ENCODE measurements at places on chromosomes 16 and 17. TPM values are rescaled to one million over a fixed set of nuclear protein-coding genes. Genes with fewer than 3 reads are reported as not detected.

DNA sequence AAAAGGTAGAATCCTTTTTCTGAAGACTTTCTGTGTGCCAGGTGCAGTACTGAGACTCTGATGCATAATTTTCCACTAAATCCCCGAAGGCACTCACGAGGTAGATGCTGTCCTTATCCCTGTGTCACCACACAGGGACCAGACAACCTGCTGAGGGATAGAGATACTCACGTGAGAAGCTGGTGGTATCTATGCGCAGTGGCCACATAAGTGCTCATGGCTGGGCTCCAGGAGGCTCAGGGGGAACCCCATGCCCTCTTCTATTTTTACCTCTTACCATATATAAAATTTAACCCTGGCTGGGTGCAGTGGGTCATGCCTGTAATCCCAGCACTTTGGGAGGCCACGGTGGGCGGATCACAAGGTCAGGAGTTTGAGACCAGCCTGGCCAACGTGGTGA is 38.3 kb downstream of the NT5M start:
- no peak for DNase-seq

DNA sequence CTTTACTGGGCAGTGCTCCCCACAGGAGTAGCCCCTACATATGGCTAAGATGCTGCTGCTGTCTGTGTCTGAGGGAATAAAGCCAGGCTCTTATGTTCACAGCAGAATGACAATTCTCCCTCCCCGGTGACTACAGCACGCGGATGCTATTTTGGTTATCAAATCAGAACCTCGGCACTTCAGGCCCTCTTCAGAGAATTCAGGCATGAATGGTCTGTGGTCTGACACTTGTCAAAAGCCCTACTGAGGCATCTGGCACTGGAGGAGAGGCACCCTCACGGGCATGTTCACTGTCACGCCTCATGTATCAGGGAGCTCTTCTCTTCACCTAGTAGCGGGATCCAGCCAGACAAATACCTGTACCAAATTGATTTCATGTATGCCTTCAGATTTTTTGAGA is 30.4 kb downstream of the KIAA0513 start:
- no peak for DNase-seq

GRCh38 chr17:74334393-74335039 is 8.5 kb downstream of the KIF19 start:
- no peak for DNase-seq

- peak; percentile 38 for DNase-seq
These were observed 6.4 kb downstream of the NFE2L1 start for GRCh38 chr17:48054238-48055185.

GRCh38 chr16:14101415-14101814 is 30.3 kb downstream of the MRTFB start:
- no peak for DNase-seq

GRCh38 chr17:28571361-28572122 is at the start of gene PIGS:
PIGS (minus strand) TSS chr17:28571524; CDS start chr17:28571496, 28 bp downstream.
- DNase-seq = peak; percentile 98

DNA sequence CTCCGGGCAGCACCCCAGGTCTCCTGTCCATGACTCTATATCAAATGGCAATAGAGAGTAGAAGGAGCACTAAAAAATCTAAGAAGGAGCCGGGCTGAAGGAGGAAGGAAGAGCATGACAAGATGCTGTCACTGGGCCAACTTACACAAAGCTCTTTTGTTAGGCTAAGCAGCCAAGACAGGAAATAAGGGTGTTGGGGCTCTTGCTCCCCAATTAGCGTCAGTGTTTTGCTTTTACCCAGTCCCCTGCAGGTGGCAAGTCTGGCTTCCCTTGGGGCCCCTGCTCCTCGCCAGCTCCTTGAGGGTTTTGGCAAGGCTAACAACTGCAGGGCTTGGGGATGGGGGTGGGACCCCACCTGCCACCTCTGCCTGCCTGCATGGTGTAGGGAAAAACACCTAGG is 120.5 kb downstream of the CCT6B start:
- DNase-seq = peak; percentile 1

GRCh38 chr17:31854672-31855071 is 4.4 kb downstream of the COPRS start:
- DNase-seq = no peak

- no peak for DNase-seq
These were observed 544.4 kb upstream of the EEF2KMT start for GRCh38 chr16:5642011-5642410.

DNA sequence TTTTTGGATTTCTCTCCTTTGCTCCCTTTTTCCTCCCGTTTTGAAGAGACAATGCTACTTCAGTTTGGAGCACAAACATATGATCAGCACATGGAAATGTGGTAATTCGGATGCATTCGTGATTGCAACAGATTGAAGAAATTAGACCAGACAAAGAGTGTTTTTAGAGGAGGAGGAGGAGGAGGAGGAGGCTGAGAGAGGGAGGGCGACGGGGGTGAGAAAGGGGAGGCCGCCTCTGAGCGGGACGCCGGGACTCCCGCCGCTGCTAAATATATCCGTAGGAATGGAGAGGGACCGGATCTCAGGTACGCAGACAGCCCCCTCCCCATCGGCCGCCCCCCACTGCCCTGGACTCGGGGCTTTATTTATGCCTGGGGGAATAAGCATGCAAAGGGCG is 179.3 kb downstream of the SEC14L1 start:
- no peak for DNase-seq

DNA sequence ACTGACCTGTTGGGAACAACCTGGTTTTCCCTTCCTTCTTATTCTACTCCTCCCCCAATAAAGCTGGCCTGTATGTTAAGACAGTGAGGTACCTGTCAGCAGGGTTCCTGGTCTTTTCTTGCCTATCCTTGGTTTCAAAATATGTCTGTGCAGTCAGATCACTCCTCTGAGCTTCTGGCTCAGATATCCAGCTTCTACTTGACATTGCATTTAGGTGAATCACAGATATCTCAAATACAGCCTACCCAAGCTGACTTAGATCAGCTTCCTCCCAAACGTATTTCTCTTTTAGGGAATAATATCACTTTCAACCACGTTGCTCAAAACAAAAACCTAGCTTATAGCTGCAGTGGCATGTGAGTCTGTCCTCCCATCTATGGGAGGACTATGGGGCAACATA is 48.7 kb downstream of the TEX14 start:
- no peak for DNase-seq

DNA sequence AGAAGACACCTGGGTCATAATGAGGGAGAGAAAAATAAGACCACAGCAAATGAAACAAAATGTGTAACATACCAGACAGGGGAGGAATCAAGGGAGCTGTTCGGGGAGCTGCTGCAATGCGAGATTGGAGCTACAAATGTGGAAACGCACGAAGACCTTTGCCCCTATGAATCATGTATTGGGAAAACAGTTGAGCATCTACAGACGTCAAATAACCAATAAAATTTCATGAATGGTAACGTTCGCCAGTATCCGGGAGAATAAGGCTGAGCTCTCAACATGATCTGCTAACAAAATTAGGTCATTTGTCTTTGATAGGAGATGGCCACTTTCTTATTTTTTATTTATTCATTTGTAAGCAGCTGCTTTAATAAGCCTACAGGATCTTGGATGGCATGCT is 486.2 kb upstream of the RBFOX1 start:
- no peak for DNase-seq

GRCh38 chr17:11086646-11087340 is 154.2 kb upstream of the SHISA6 start:
- DNase-seq = no peak

DNA sequence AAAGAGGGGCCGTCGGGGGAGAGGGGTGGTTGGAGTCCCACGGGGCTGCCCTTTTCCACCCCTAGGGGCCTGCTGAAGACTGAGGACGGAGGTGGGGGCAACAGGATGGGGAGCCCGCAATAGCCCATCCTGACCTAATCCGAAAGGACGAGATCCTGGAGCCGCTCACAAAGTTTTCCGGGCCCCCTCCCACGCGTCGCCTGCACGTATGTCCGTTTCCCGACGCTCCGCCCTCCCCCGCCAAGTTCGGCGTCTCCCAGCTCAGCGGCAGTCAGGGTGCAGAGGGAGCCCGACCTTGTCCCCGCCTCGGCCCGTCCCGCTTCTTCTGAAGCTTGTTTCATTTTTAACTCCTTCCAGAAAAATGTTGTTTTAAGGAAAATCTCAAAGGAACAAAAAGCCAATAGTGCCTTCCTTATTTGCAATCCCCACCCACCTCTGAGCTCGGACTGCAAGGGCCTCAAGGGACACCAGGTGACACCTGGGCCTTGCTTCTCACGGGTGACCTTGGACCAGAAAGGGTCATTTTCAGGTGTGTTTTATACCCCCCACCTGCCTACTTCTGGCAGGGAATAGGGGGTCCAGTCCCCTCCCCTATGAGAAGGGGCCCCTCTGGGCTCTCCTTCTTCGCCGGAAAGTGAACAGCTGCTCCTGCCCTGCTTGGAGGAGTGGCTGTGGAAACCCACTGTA is 3.4 kb upstream of the ZNF423 start:
- DNase-seq = peak; percentile 77

- DNase-seq = peak; percentile 78
These were observed 246.6 kb upstream of the RPL38 start for GRCh38 chr17:73956595-73957465.

DNA sequence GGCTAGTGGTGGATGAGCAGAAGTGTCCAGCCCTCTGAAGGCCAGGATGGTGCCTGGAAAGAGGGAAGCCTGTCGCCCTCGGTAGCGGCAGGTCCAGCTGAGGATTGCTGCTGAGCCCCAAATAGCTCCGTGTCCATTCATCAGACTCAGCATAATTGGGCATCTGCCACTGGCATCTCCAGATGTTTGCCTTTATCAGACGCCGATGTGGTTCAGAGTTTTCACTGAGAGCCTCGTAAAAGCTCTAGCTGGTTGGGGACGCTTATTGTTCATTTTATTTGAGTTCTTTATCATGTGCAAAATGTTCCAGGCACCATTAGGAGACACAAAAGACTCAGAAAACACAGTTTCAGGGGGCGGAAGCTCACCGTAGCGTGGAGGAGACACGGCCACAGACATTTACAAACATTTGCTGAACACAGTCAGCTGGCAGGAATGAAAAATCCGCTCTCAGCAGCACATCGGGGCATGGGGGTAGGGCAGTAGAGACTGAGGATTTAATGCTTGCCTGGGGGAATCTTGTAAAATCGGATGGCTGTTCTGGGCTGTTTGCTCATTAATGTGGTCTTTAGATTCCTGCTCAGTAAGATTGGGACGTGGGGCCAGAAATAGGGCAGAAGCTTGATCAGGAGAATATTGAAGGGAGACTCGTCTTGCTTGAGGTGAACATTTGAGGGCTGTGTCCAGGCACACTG is 41.7 kb downstream of the SMPD3 start:
- DNase-seq = no peak

DNA sequence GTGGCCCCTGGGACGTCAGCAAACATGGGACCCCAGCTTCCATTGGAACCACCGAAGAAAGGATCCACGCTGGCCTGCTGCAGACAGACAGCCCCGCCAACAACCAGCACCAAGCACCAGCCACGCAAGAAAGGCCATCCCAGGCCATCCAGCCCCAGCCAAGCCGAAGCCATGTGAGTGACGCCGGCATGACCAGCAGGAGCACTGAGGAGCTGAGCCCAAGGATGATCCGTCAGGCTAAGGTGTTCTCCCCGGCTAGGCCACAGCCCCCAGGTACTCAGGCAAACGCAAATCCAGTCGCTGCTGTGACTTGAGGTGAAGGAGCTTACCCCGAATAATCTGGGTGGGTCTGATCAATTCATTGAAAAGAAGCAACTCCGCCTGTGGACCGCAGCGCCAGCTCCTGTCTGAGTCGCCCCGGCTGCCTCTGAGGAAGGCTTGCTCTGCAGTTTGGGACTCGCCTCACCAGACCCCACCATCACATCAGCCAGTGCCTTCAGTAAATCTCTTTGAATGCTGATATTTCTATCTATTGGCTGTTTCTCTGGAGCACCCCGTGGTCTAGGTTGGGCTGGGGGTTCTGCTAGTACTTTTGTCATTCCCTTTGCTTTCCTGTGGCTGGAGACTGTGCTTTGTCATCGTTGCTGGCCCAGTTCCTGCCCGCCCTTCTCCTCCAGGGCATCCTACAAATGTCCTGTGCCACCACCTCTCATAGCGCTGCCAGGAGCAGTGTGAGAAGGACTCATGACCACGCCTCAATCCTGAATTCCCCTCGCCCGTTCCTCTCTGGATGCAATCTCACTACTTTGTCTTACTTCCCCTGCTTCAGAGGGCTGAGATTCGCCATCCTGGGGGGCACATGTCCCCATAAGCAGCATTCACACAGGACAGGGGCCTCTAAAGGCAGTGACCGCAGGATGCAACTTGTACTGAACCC is 8.1 kb upstream of the CBX2 start:
- DNase-seq = no peak

DNA sequence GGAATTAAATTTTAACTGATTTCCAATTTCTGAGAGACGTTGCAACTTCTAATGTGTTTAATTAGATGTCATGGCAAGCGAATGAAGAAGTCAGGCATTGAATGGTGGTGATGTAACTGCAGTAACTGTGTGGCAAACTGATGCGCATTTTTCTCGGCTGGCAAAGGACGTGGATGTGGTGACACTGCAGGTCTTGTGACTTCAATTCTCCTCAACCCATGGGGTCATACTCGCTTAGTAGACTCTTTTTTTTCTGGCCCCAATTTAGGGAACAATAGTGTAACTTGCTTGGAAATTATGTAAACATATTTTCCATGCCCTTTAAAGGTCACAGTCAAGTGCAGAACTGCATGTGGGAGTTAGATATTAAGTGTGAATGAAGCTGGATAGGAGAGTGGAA is 1.9 kb upstream of the FAM20A start:
- no peak for DNase-seq

GRCh38 chr16:70490261-70490660 is 33.1 kb downstream of the COG4 start:
- no peak for DNase-seq

DNA sequence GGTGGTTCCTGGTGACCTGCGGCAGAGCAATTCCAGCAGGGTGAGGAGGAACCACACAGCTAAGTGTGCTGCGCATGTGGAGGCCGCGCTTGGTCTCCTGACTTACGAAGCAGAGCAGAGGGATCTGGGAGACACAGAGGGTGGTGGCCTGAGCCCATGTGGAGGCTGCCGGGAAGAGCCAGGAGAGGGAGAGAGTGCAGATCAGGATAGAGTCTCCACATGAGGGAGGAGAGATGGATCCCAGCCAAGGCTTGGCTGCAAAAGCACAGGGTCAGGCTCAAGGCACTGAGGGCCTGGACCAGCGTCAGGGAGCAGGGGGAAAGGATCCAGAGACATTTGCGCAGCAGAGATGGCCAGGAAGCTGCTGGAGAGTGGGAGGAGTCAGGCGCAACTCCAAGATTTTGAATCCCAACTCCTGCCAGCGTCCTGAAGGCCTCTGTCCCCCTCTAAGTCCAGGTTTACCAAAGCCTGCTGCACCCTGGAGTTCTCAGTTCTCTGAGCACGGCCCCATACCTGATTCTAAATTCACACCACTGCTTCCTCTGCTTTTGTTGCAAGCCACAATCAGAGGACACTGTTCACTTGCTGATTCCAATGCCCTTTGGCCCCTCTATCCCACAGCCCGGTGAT is 11.3 kb upstream of the MLLT6 start:
- DNase-seq = peak; percentile 76

MSLN gene
- total RNA-seq = 7.0 TPM

NFATC2IP gene
- 45.0 TPM for total RNA-seq

CASKIN1 gene
- total RNA-seq = 0.06 TPM

GRB2 gene
- total RNA-seq = 102 TPM

ZNF423 gene
- total RNA-seq = 11.6 TPM

USP6 gene
- not detected for total RNA-seq

IL21R gene
- 1.4 TPM for total RNA-seq

GGA2 gene
- total RNA-seq = 62.6 TPM

KREMEN2 gene
- total RNA-seq = 0.22 TPM

AGRP gene
- not detected for total RNA-seq

TBC1D3D gene
- total RNA-seq = 0.84 TPM

XAF1 gene
- 37.4 TPM for total RNA-seq

PRR35 gene
- not detected for total RNA-seq
